ENCODE measurements at places on chromosomes 7 and 10.
A peak's percentile ranks its signal among the peaks of the same experiment; 100 is the strongest.

GRCh38 chr7:99497766-99498545 is 2.1 kb downstream of the ZNF394 start:
- DNase-seq = no peak

GRCh38 chr7:138243430-138243829 is 167.2 kb downstream of the AKR1D1 start:
- no peak for DNase-seq

DNA sequence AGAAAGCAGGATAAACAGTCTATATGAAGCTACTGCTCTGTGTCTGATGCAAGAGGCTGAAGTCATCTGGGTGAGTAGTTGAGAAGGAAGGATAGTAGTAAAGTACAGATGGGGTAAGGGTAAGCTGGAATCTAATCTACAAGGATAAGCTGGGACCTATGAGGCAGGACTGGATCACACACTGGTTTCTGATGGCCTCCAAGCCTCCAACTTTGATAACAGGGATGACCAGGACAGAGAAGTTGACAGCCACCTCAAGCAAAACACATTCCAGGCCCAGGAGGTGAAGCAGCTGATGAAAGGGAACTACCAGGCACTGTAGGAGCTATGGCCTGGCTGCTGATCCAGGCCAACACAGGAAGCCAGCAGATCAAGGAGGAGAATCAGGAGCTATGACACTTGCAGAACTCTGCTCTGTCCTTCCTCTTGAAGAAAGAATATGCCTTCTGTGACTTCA is 278.1 kb upstream of the TMEM229A start:
- no peak for DNase-seq

- DNase-seq = no peak
These were observed 148.8 kb downstream of the CHCHD3 start for GRCh38 chr7:132933072-132933458.

GRCh38 chr10:124612611-124613498 is 131.3 kb downstream of the FAM53B start:
- no peak for DNase-seq

DNA sequence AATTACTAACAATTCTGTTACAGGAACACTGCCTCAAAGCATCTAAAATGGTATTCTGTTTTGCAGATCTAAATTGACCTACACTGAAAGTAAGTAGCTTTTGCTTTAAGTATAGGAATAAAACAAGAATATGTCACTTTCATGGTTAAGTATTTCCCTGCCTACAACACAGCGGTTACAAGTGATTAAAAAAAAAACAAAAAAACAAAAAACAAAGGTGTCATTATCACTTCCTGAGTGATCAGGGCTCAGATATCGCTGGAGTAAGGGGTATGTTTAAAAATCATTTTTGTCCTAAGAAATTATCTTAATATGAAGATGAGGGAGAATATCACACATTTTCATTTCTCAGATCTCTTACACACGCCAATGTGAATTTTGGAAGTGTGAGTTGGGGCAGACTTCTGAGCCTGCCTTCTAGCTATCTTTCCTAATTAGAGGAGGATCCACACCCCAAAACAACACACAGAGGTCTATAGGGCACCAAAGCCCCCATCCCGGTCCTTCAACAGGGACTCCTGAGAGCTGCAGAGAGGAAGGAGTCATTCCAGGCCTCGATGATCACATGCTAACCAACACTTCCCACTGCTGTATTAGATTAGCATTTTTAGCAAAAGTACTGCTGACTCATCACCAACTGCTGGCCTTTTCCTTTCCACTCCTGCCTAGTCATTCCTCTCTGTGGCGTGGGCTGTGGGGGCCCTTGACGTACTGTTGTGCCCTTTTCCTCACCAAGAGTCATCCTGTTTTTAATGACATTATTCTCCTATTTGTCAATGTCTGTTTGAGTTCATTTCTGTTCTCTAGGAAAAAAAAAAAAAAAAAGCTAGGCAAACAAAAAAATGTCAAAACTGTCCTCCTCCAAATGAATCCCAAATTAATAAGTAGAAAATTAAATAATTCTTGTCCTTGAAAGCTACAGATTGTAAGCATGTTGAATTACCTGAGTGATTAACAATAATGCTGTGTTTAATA is 31.2 kb downstream of the PRTFDC1 start:
- peak; percentile 85 for DNase-seq

- no peak for DNase-seq
These were observed 184.2 kb downstream of the FRMD4A start for GRCh38 chr10:14146501-14146900.

DNA sequence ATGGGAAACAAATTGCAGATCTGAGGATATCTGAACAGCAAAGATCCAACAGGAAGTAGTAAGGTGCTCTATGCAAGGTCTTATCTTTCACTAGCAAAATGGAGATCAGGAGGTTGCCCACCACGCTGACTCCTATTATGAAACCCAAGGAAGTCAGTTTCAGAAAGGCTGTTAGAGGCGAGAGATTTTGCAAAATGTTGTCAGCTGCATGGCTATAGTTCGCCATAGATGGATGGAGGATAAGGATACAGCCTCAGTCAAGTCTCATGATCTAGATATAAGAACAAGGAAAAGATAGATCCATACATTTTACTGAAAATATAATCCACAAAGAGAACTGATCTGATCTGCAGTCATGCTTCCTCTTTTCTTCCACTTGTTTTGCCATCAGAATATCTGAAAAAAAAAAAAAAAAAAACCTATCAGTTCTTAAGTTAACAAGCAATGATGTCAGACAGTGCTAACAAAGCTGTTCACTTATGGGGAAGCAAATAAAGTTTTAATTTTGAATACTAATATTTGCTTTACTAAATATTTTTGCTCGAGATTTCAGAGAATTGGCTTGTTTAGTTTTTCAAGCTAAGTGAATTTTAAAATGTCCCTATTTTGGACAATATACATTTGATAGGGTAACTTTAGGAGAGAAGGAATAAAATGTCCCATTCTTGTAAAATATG is 2.0 kb downstream of the GPR85 start:
- no peak for DNase-seq

GRCh38 chr7:121109145-121109544 is 120.6 kb downstream of the CPED1 start:
- DNase-seq = no peak

DNA sequence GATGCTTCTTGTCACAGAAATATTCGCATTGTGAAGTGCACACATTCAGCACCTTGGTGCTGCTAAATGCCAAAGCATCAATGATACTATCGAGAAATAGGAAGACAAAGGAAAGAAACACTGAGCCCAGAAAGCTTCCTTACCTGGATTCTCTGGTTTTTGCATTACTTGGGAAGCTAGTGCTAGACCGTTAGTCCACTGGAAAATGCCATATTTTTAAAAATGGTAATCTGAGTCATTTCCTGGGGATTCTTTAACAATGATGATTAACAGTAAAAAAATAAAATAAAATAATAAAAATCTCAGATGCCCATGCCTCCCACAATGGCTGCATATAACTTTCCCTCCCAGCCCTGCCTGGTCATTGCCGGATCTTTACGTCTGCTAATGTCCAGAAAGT is 420.1 kb upstream of the MGMT start:
- no peak for DNase-seq
